Transverse colon (tissue), 4 donors: ENCODE measurements at places on chromosomes 4 and X. TPM values are rescaled to one million over a fixed set of nuclear protein-coding genes. Genes with fewer than 3 reads are reported as not detected.

DNA sequence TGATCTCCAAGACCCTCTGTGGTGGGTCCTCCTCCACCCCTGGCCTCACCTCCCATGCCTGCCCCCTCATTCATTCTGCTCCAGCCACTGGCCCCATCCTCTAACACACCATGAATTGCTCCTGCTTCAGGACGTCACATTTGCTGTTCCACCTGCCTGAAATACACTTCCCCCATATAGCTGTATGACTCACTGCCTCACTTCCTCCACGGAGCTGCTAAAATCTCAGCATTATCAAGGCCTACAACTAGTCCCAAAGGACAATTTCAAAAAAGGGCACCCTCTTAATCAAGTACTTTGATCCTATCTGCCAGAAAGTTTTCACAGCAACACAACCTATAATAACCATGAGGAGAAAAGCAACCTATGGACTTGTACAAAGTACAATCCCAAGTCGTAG lies 43.6 kb upstream of the PHOX2B start:
- DNase-seq: no peak

The TLR1 gene
- total RNA-seq: 0.20 TPM

The FGF5 gene
- 0.14 TPM for total RNA-seq

The DMRTC1B gene
- total RNA-seq: not detected

The PLXNB3 gene
- total RNA-seq: 5.7 TPM

- DNase-seq: no peak
Observed at GRCh38 chr4:147421456-147421855, 59.4 kb upstream of the EDNRA start.
